HTR-8/SVneo (cell line): ENCODE measurements at places on chromosomes 4 and X.

- no peak for DNase-seq
These were observed 296.2 kb downstream of the PAPSS1 start for GRCh38 chr4:107423677-107424405.

DNA sequence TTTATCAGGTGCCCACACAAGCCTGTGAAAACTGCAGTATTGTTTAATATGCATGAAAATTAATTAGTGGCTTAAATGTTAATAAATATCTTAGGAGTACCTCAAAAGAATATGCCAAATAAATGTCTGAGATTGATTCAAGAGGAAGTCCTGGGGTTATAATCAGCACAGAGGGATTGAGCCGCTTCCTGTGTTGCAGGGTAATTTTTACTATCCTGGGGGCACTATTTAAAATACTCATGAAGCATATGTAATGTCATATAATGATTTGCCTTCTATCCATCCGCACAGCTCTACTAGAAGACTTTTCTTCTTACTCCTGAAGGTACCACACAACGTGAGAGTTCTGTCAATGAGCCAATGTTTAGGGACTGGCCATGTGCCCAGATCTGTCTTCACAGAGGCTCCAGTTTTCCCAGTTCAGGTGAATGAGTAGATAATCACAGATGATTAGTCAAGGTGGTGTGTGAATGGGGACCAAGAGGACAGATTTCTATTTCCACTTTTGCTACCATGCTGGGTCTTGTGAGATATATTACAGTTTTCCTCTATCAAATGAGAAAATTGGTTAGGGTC is 233.3 kb downstream of the USP46 start:
- no peak for DNase-seq

GRCh38 chrX:70301716-70302115 is 11.8 kb downstream of the KIF4A start:
- no peak for DNase-seq

DNA sequence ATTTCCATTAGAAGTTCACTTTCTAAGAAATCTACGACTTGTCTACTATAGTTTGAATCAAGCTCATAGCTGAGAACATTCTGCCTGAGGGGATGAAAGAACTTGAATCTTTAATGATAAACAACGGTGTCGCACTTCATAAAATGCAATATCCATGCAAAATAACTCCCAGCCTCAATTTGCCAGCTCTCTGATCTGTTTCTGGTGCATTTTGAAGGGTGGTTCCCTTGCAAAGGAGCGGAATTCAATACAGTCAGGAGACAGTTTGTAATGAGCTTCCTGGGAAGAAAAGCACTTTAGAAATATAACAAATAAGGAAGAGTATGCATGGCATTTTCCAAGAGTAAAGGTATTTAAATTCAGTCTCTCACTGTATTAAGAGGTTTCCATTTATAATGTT is 80.0 kb downstream of the PCYT1B start:
- DNase-seq, result no peak

GRCh38 chrX:48703642-48704481 is 7.3 kb downstream of the SUV39H1 start:
- DNase-seq, result peak; percentile 11

GRCh38 chr4:156193800-156194199 is 240.1 kb upstream of the CTSO start:
- peak; percentile 12 for DNase-seq
